ENCODE measurements at places on chromosomes 12 and 14.
A peak's percentile ranks its signal among the peaks of the same experiment; 100 is the strongest.

DNA sequence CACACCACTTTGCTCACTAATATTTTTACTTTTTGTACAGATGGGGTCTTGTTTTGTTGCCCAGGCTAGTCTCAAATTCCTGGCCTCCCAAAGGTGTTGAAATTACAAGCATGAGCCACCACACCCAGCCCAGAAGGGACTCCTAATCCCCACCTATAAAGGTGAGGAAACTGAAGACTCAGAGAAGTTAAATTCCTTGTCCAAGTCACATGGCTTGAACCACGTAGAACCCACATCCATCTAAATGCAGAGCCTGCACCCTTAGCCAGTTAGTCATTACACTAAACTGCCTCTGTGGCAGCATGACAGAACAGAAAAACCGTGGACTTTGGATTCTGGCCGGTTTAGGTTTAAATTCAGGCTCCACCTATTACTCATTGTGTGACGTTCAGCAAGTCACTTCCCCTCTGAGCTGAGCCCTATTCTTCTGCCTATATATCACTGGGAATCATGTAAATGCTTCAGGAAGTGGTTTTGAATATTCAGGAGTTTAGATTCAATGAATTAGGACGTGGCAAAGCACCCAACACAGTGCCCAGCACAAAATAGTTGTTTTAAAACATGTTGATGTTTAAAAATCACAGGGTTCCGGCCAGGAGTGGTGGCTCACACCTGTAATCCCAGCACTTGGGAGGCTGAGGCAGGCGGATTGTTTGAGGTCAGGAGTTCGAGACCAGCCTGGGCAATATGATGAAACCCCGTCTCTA lies 3.0 kb upstream of the CORO1C start:
- peak; percentile 95 for DNase-seq

- DNase-seq: no peak
Observed at GRCh38 chr12:124841558-124841945, 22.1 kb downstream of the SCARB1 start.

DNA sequence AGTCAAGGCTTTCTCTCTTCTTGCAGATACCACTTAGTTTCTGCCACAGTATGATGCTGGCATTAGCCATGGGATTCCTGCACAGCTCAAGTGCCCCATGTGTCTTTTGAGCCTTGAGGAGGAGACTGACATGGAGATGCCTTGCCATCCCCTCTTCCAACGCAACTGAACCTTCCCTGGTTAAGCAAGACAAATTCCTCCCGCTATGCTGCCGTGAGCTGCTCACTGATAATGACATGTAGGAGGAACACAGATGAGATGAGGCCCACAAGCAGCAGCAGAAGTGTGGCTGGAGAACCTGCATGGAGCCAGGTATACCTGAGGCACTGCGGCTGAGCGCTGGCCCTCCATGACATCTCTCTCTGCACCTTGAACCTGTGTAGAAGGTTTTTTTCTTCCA lies 15.4 kb upstream of the PPP1R1A start:
- no peak for DNase-seq

GRCh38 chr14:104370256-104370870 lies 209.2 kb upstream of the C14orf180 start:
- DNase-seq: no peak

- no peak for DNase-seq
Observed at GRCh38 chr14:67911562-67911961, 92.0 kb downstream of the RAD51B start.

DNA sequence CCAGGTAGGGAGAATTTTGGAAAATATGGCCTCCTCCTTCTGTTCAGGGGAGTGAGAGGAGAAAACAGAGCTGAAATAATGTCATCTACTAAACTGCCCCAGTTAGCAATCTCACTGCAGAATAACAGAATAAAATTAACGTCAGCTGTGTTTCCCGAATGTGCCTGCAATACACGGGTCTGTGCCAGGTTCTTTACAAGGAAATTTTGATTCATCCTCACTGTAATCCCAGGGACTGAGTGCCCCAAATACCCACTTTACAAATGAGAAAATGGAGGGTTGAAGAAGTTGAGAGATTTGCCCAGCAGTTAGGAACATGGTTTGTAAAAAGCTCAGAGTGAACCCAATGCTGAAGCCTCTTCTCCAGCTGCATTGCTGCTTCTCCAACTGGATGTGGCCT lies 21.3 kb upstream of the SERPINA6 start:
- no peak for DNase-seq

DNA sequence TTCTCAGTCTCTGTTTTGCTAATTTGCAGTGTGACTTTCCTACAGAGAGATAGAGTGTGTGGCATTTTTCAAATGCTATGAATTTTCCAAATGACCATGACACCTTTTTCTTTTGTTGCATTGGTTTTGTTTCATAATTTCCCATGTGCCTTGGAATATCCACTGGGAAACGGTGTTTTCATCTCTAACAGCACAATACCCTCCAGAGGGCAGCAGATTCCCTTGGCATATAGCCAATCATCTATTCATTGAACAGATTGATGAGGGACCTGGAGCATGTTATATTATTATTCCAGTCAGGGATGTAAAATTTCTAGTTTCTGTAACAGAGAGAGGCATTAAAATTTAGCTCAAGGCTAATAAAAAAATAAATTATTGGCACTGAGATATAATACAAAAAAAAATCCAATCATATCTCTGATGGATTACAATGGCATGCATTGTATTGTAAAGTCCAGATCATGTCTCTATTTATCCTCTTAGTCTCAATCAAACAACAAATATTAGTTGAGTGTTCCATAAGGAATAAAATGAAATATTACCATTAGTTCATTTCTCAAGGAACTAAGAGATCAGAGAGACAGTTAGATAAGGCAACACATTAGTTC lies 29.6 kb upstream of the NTN4 start:
- peak; percentile 34 for DNase-seq

DNA sequence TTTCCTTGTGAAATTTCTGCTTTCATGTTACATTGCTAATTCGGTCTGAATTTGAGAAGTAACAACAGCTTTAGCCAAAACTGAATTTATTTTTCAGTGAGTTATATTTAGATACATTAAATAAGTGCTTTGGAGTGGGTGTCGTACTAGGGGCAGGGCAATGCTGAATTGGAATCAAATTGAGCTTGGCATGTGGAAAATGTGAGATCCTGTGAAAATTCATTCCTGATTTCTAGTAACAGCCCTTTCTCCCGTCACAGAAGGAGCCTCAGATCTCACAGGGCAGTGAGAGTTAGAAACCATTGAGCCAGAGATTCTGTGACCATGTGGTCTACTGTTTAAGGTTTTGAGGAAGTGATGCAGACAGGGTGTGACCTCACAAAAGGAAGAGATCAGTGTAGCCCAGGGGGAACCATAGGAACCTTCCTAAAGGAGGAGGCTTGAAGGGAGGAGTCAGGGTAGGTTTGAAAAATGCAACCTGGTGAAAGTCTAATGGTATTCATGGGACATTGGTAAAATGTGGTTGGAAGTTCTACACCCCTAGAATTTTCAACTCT lies 1136.8 kb downstream of the AACS start:
- no peak for DNase-seq

DNA sequence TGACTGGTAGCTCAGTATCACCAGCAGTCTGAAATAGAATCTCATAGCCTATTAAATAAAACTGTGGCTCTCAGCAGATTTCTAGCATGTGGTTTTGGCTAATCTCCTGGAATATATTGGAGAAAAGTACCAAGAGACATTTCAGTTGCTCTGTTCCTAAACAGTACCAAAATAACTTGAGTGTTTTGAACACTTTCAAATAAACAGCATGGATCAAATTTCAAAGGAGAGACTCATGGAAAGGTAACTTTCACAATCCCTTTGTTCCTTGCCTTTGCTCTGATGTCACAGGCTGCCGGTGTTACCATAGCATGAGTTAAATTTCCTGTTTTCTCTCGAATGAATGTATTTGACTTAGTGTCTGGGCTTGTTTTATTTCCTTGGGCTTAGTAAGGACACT lies 3.4 kb downstream of the ARG2 start:
- DNase-seq: peak; percentile 8

DNA sequence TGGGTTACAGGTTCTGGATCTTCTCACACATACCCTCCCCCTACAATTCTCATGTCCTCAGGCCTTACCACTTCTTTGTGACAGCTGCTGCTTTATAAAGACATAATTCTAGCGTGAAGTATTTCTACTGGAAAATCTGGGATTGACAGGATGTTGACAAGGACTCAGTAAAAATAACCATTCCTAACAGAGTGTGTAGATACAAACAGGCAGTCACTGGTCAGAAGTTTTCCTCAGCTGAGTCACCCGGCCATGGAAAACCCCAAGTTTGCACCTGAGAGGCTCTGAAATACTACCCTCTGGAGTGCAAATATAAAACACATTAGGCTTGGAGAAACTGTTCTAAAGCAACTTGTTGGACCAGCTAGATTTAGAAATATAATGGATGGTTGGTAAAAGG lies 54.4 kb downstream of the SPPL3 start:
- peak; percentile 76 for DNase-seq

DNA sequence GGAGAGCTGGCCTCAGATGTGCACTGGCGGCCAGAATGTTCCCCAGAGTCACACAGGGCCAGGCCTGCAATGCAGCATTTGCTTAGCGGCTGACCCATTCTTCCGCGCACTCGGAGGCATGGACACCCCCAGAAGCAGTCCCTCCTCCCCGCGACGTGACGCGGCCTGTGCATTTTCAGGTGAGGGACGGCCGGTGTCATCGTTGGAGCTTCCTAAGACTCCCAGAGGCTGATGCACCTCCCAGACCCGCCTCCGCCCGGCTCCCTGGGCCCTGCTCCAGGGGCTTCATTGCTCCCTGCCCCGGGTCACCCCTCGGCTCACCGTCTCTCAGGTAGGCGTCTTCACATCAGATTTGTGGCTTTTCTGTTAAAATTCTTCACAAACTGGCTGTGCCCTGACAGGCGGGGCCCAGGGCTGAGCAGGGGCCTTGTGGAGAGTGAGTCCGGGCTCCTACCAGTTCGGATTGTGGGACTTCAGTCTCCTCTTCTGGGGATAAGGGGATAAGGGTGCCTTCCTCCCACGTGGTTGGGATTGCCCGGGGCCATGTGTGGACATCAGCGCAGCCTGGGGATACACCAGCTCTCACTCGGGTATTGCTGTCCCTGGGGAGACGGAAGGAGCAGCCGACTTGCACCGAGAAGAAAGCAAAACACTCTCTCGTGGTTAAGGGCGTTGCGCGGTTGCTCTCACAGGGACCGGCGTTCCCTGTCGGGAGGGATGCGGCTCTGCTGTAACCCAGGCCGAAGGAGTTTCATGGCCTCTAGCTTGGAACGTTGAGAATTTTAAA lies 249.1 kb downstream of the ADGRD1 start:
- no peak for DNase-seq

DNA sequence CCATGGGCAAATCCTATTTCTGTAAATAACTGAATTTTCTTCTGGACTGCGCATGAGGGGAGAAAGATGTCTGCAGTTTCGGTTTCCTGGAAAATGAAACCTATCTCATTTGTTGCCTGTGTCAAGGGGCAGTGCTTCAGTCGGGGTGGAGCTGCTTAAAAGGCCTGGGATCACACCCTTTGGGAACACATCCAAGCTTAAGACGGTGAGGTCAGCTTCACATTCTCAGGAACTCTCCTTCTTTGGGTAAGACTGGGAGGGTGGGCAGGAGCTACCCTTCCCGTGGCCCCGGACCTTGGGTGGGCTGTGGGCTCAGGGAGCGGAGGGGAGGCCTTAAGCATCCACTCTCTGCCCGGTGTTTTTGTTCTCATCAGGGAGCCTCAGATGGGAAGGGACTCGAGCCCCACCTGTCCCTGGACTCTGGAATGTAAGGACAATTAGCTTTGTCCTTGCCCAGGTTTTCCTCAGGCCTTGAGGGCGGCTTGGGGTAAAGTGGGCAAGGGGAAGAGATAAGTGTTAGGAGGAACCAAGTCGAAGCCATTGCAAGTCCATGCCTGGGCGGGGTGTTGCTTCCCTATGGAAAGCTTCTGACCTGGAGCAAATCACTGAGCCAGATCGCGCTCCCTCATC lies at the start of gene IFI27:
TSS of gene IFI27 (plus strand) at position 185 of the 630 bp plus-strand sequence.
- DNase-seq: peak; percentile 47

DNA sequence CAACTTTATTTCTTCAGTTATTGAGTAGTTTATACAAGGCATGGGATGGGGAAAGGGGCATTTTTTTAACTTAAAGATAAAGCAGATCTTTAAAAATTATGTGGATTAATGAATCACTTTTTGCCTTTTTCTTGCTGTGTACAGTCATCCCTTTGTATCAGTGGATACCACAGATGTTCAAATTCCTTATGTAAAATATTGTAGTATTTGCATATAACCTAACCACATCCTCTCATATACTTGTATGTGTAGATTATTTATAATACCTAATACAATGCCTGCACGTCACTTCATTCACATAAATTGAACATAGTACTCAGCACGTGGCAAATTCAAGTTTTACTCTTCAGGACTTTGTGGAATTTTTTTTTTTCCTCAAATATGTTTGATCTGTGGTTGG lies 66.5 kb upstream of the MON2 start:
- DNase-seq: no peak

- peak; percentile 76 for DNase-seq
Observed at GRCh38 chr12:47094804-47095203, 15.0 kb upstream of the AMIGO2 start.

GRCh38 chr12:107929436-107929835 lies 154.9 kb downstream of the ASCL4 start:
- peak; percentile 54 for DNase-seq

- no peak for DNase-seq
Observed at GRCh38 chr12:70260646-70261045, 17.4 kb downstream of the CNOT2 start.

DNA sequence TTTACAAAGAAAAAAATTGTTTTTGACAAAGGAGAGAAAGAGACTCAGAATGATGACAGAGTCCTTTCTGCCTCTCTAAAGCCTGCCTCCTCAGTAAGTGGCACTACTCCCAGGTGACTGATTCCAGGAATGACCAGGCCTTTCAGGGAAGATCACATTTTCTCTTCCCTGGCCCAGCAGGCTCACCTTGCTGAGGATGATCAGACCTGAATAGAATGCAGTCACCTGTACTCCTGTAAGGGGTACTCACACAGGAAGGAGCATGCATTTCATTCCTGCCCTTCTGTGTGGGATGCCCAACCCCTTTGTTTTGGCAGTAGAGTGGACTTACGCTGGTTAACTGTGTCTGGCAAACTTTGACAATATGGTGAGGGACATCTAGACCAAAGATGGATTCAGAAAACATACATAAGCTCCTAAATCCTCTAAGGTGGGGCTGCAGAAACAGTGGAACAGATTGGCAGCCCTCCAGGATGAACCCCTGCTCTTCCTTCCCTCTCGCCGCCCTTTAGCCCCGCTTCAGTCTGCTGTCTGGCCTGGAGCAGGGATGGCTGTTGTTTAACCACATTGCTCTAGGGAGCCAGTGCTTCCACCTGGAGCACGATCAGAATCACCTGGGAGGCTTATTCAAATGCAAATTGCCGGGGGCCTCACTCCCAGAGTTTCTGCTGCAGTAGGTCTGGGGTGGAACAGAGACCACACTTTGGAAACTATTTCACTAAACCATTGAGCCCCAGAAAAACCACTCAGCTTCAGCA lies 29.8 kb downstream of the ERG28 start:
- DNase-seq: no peak

DNA sequence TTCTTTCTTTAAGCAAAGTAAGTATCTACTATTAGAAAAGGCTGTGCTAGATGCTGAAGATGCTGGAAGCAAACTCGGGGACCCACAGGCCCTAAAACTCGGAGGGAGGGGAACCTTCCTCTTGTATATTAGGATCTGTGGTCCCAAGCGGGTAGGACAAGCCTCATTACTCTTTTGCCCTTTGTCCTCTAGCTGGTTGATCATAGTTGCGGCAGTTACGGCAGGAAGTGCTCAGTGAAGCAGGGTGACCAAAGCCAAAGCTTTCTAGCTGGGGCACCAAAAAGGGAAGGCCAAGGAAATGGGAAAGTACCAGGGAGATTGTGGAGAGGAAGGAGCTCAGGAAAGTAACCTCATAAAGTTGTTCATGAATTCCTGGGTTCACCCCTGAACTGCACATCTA lies 76.3 kb downstream of the SCFD1 start:
- no peak for DNase-seq

GRCh38 chr14:57686304-57686703 lies 179.6 kb downstream of the SLC35F4 start:
- no peak for DNase-seq

Data from A172 (cell line).